ENCODE measurements at places on chromosomes 4 and X.
A peak's percentile ranks its signal among the peaks of the same experiment; 100 is the strongest.

DNA sequence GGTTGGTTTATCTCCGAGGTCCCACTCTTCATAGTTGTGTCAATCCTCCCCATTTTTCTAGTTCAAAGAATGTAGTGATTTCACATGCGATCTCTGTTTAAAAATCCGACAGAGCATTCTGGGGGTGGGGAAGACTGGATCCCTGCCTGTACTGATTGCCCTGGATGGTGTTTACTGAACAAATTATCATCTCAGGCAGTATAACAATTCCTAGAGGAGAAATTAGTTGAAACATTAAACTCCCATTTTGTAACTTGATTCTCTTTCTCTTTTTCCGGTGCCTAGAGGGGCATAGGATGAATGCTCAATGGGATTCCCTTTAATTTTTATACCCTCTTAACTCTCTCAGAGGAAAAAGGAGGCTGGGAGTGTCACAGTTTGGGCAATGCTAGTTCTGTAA, 10.0 kb upstream of the CWH43 start:
- no peak for DNase-seq

DNA sequence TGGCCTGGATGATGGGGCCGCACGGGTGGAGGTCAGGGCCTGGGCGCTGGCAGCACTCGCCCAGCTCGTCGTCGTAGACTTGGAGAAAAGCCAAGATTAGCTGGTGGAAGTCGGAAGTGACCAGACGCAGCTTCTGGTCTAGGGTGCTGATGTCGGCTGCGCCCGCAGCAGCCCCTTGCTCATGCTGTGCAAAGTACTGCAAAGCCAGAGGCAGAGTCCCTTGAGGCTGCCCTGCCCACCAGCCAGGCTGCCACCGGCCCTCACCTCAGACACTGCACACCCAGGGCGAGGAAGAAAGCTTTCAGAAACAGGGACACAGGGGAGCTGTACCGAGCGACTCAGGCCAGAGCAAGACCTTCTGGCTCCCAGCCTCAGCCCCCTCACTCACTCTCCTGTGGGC, 9.7 kb upstream of the TREX2 start:
- DNase-seq = no peak

- peak; percentile 52 for DNase-seq
These were observed 78.1 kb downstream of the RLIM start for GRCh38 chrX:74536152-74536831.

DNA sequence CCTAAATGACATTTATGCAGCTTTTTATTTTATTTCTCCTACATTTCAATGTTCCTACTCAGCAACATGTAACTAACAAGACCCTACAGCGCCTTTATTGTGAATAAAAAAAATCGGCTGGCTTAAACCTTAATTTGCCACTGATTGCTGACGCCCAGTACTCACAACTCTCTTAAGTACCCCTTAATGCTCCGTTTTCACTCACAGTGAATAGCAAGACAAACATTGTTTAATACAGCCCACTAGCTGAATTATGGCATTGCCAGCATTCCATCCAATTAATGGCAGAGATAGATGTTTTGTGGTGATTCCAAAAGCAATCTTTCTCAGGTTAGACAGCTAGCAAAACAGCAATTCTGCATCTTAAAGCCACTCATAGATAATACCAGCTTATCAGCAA, 61.1 kb downstream of the PPARGC1A start:
- DNase-seq = no peak

- no peak for DNase-seq
These were observed 10.0 kb downstream of the ZFYVE28 start for GRCh38 chr4:2408401-2408958.

DNA sequence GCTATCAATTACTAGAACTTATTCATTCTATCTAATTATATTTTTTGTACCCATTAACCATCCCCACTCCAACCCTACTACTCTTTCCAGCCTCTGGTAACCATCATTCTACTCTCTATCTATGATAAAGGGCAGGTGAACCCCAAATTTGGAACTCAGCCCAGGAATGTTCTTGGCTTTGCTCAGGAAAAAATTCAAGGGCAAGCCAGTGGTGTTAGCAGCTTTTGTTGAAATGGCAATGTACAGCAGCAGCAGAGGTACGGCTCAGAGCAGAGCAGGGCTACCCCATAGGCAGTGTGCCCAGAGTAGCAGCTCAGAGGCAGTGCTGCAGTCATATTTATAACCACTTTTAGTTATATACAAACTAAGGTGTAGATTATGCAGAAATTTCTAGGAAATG, 138.2 kb downstream of the RNF150 start:
- DNase-seq = no peak

- no peak for DNase-seq
These were observed 48.2 kb upstream of the SLIT2 start for GRCh38 chr4:20203508-20203907.

DNA sequence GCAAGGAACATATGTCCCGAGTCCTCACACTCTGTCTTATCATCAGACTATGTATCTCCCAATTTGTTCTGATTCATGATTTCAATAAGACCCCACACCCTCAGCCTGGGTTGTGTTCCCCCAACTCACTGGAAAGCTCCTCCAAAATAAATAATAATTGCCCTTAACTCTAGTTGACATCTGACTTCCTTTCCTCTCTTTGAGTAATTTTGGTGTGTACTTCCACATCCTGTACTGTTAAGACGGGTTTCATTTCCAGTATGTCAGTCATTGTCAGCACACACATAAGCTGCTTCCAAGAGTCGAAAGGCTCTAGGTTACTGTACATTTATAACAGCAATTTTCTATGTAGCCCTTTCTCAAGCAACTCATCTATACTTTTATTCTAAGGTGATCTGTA, 52.2 kb upstream of the C1QTNF7 start:
- DNase-seq = no peak

DNA sequence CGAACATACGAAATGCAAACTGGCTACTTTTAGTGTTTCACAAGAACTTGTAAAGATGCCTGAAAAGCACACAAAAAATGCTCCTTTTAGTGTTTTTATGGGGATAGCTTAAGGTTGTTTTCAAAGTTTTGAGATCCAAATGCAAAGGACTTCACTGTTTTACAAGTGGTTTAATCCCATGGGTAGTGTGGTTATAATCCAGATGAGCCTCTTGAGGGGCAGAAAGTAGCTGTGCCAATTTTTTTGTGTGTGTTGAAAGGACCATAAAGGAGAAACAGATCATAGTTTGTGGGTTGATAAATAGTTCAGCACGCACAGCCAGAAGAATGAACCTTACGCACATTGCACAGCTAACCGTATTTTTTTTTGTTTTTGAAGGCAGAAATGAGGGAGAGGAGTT, 126.9 kb upstream of the GIMD1 start:
- DNase-seq = no peak

GRCh38 chr4:70842761-70843435, 3.2 kb upstream of the GRSF1 start:
- DNase-seq = no peak

GRCh38 chr4:108888769-108889168, 125.9 kb upstream of the ETNPPL start:
- no peak for DNase-seq

DNA sequence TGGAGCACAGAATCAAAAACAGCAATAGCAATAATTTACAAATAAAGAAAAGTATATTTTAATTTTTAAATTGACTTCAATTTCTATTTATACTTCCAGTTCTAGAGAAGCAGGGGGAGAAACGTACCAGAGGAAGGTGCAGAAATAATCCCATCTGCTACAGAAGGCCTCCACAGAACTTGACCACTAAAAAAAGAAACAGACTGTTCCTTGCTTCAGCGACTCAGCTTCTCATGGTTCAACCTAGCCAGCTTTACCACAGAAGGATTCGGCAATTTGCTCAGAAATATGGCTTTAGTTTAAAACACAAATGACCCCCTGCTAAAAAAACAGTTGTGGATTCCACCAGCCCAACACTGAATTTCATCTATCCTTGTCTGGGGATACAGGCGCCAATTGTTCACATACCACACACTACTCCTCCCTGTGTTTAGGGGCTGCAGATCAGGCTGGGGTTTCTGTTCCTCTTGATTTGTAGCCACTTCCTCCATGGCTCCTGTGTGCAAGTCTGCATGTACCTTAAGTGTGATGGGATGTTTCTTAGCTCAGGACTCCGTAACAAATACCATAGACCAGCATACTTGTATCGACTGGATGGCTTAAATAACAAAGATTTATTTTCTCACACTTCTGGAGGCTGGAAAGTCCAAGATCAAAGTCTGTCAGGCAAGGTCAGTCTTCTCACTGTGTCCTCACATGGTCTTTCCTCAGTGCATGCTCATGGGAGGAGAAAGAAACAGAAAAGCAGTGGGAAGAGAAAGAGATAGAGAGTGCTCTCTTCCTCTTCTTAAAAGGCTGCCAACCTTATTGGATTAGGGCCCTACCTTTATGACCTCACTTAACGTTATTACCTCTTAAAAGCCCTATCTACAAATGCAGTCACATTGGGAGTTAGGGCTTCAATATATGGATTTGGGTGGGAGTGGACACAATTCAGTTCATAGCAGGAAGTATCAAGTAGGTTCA, 79.1 kb downstream of the AMOT start:
- no peak for DNase-seq

GRCh38 chr4:147453561-147454141, 27.2 kb upstream of the EDNRA start:
- DNase-seq = peak; percentile 7

DNA sequence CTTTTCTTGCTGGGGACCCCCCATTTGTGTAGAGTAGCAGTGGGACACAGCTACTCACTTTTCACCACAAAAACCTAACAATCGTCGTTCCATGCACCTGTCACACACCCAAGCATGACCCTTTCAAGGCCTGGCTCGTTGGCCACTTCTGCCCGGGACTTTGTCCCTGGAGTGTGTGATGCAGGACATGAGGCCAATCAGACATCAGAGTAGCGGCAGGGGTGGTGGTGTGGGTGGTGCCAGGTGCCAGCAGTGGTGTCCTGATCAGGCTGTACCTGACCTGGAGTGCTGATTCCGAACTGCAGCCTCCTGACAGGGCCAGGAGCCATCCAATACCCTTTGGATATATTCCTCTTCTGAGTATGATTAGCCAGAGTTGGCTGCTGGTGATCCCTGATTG, 23.1 kb upstream of the PROM1 start:
- no peak for DNase-seq

DNA sequence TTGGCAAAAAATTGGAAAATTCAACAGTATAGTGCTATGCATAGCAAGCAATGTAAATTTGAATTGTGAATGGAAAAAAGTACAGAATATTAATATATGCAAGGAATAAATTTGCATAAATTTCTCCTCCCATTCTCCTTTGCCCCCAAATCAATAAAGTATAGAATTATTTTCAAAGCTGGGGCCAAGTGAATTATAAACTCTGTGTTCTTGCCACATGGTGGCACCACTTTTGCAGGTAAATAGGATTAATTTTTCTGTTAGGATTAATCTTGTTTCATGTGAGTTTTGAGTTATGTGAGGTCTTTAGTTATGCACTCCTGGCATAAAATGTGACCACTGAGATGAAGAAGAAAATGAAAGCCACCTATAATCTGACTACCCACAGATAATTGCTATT, 19.9 kb downstream of the COPS4 start:
- DNase-seq = peak; percentile 7

- DNase-seq = no peak
These were observed 15.2 kb upstream of the FAM47A start for GRCh38 chrX:34147345-34147744.

DNA sequence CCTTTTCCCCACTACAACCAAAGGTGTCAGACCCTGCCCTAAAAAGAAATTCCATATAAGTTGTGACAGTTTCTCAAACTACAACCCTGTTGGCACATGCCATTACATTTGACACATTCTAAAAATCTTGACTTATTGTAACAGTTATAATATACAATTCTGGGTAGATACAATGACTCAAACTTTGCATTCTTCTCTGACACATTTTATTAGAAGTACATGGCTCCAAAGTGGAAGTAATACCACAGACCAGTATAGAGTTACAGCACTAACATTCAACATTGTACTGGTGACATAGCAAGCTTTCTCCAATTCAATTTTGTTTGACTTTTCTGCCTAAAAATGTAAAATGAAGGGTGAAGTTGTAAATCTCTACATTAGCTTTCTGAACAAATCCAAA, 196.6 kb upstream of the ETNPPL start:
- DNase-seq = no peak
